ENCODE measurements at places on chromosomes 7 and 10.

DNA sequence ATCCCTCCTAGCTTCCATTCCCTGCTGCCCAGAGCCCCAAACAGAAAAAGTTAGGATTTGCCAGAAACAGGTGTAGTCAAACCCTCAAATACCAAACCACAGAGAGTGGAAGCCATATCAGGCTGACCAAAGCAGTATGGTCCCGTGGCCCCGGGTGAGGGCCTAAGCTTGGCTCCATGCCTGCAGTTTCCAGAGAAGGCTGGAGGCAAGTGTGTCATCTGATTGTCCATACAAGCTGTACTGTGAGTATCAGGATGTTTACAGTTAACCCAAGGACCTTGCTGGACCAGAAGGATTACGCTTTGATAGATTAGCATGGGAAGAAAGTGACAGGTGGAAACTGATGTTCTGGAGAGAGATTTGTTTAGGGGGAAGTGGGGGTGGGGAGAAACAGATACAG is 96.3 kb downstream of the PRKAG2 start:
- DNase-seq, result no peak

- DNase-seq, result peak; percentile 32
These were observed 16.0 kb downstream of the TET1 start for GRCh38 chr10:68576118-68576517.

- no peak for DNase-seq
These were observed 424.1 kb upstream of the MGMT start for GRCh38 chr10:129042776-129043595.

DNA sequence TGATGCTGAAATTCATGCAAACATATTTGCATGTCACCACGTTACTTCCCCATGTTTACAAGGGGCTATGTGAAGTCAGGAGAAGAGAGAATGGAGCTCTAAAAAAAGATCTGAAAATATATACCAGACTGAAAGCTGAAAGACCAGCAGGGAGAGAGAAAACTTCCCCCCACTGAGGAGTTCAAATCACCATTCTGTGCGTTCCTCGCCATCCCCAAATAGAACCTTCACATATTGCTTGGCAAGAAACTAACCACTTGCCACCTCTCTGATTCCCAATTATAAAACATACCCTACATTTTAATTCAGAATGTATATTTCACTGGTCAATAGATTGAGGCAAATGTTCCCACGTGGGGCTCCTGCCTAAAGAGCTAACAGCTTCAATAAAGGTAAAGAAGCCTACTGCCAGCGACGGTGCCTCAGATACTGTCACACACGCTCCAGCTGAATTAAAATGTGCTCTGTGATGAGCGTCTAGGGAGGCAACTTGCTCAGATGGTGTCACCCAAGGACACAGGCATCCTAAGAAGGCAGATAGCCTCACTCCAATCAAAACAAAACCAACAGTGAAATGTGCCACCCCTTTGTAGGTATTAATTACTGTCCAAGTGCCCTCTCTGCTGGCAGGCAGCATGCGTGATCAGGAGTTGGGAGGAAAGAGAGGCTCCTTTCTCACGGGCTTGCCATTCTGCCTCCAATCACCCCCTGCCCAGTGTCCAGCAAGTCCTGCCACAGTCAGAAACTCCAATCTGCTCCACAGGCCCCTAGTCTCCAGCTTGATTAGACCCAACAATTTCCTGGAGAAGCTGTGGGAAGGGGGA is 298.2 kb downstream of the GRID1 start:
- DNase-seq, result no peak

DNA sequence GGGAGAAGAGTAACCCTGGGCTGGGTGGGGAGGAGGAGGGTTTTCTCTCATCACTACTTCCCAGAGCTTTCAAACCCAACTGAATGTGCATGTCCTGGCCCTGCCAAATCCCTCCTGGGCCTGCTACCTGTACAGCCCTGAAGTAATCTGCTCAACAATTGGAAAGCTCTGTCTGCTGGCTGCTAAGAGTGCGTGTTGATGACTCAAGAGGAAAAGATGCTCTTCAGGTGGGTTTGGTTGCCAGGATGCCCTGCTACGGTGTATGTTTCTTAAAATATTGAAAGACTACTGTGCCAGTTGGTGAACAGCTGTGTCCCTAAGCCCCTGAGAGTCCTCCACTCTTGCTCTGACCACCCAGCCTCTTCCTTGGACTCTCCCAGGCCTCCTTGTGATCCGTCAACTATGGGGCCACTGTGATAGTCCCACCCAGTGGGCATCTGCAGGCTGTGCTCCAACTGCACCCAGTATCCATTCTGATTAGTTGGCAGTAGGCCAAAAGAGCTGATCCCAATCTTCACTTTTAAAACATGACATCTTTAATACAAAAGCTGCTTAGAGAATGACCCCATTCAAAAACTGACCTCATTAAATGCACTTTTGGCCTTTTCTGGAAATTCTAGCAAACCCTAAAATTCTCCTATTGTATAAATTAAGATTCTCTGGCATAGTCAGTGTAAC is 85.6 kb downstream of the AOAH start:
- DNase-seq, result no peak

- no peak for DNase-seq
These were observed 1005.8 kb downstream of the NRG3 start for GRCh38 chr10:82880776-82881290.

DNA sequence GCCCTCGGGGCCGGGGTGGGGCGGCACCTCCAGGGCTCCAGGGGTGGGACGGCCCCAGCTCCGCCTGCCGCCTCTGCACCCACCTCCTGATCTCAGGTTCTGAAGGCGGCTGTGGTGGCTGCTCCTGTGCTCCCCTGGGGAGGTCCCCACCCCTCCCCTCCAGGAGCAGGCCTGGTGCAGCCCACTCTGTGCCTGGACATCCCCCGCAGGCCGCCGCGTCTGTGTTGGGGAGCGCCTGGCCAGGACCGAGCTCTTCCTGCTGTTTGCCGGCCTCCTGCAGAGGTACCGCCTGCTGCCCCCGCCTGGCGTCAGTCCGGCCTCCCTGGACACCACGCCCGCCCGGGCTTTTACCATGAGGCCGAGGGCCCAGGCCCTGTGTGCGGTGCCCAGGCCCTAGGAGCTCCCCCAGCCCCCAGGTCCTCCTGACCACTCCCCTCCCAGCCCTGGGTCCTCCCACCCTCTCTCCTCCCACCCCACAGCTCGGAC is 5.5 kb downstream of the CYP2W1 start:
- DNase-seq, result no peak

DNA sequence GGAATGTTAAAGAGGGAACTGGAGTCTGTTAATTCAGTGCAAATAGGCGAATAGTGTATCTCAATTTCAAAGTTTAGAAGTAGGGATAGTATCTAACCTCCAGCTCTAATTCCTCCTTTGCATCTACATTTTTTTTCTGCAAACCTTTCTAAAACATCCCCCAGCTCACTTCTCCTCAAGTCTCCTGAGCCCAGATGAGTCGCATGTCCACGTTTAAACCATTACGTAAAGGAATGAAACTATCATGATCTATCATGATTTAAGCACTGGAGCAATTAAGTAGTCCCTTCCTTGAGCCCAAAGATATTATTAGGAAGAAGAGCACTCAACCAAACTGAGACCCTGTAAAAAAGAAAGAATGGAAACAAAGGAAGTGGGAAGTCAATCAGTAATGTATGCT is 29.9 kb downstream of the GPR22 start:
- DNase-seq, result no peak

- DNase-seq, result no peak
These were observed 10.1 kb downstream of the GDF2 start for GRCh38 chr10:47332371-47332770.

- no peak for DNase-seq
These were observed 38.7 kb downstream of the GLI3 start for GRCh38 chr7:42198296-42198695.

GRCh38 chr10:73581918-73582317 is 9.2 kb downstream of the USP54 start:
- DNase-seq, result no peak

DNA sequence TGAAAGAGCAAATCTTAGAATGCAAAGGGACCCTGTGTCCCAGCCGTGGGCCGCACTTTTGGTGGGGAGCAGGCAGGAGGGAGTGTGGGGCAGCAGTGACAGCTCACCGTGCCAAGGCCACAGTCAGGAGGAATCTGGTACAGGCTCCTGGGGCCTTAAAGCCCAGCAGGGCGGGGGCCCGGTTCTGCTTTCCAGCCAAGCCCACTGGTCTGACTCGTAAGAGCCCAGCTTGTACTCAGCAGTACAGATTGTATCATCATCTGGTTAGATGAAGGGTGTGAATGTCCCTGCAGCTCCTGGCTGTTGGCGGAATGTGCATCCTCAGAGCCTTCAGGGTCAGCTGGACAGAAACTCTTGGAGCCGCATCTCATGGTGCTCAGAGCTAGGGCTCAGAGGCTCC is 30.5 kb upstream of the TRIM8 start:
- DNase-seq, result no peak

- DNase-seq, result no peak
These were observed 221.0 kb downstream of the DYNC1I1 start for GRCh38 chr7:95993380-95993779.

- DNase-seq, result no peak
These were observed 70.5 kb upstream of the DIP2C start for GRCh38 chr10:759898-760477.

GRCh38 chr10:61099756-61100155 is 155.8 kb upstream of the RHOBTB1 start:
- no peak for DNase-seq

GRCh38 chr10:93591065-93591808 is 9.8 kb downstream of the RBP4 start:
- peak; percentile 35 for DNase-seq

DNA sequence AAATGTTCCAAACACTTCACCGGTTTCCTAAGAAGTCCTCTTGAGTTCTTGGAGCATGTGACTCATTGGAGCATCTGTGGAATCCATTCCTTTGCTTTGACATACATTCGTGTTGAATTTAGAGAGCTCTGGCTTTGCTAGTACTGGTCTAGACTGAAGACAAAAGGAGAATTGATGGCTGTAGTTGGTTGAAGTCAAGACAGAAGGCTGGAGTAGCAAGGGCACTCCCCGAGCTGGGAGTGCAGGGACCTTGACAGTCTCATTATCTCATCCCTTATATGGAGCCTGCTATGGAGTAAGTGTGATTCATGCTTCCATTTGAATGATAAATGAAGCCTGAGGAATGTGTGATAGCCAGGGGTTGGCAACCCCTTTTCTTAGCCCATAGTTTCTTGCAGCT is 1249.1 kb downstream of the TYW1 start:
- no peak for DNase-seq

DNA sequence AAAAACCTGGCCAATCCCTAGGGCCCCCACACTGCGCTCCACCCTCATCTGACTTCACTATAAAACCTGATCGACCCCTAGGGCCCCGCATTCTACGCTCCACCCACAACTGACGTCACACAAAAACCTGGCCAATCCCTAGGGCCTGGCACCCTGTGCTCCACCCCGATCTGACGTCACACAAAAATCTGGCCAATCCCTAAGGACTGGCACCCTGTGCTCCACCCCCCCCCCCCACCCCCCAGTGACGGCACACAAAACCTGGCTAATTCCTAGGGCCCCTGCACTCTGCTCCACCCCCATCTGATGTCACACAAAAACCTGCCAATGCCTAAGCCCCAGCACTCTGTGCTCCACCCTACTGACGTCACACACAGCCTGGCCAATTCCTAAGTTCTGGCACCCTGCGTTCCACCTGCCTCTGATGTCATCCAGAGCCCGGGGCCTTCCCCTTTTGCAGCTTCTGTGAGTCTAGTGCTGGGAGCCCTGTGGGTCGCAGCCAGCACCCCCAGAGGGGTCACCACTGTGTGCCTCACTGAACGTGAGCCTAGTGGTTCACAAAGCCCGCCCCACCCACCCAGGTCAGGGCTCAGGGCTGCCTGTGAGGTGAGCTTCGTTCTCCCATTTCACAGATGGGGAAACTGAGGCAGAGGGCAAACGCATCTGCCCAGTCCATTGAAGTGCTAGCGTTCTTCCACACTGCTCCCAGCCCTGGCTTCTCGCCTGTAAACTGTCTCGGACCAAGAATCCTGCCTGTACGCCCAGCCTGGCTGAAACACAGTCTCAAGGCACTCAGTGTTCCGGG is 40.6 kb downstream of the MICALL2 start:
- DNase-seq, result peak; percentile 28

DNA sequence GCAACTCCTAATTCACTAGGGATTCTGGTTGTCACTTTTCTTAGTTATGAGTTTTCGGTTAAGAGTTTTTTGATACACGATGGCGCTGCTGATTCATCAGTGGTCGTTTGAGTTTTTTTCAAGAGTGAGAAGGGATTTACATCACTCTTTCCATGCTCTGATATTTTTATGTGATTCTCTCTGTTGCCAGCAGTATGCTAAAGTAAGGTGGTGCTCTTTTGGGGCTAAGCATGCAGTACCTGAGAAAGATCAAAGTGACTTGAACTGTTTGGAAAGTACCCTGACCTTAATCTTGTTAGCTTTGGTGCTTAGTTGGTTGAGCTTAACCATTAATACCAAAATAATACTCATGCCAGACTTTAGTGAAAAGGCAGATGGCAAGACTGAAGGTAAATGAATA is 28.1 kb downstream of the STAMBPL1 start:
- DNase-seq, result no peak

- DNase-seq, result no peak
These were observed 139.0 kb downstream of the TACC2 start for GRCh38 chr10:122127943-122128342.

- DNase-seq, result no peak
These were observed 1.5 kb downstream of the HOXA4 start for GRCh38 chr7:27128776-27129728.

DNA sequence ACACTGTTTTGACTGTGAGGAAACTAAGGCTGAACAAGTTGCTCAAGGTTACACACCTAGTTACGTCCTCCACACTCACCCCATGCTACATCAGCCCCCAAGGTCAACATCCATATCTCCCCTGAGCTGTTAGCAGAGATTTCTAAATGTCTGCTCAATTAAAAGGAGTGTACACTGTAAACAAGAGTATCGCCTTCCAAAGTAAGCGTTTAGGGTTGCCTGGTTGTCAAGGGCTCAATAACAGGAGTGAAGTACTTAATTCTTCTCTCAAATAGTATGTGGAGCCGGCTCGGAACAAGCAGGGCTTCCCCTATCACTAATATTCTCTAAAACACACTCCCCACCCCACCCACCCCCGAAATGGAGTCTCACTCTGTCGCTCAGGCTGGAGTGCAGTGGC is 412.8 kb upstream of the GALNT17 start:
- DNase-seq, result no peak

- DNase-seq, result no peak
These were observed 85.2 kb downstream of the IGF2BP3 start for GRCh38 chr7:23385140-23385539.

DNA sequence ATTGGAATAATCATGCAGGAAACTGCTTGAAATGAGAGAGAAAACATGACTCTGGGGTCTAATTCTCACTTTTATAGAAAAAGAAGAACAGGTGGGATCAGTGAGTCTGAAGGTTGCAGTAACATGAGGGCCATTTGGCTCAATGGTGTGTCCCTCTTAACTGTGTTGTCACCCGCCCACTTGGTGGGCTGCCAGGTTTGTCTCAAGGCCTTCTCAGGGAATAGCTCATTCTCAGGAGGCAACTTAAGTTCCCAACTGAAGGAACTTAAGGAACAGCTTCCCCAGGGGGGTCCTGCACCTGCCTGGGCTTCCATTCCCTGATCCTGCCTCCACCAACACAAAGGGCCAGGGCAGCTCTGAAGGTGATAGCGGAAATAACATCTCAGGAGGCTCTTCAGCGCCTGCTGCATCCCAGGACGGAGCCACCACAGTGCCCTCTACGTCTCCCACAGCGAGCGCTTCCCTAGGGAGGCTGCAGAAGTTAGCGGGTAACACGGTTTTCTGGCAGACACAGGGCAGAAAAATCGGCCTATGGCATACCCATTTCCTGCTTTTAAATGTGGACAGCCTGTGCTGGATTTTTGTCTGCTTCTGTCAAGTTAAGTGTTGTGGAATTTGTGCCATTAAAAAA is 88.8 kb downstream of the ZRANB1 start:
- DNase-seq, result no peak
